CD4-positive, alpha-beta T cell treated with Interleukin-10 for 1 hour (primary cell): ENCODE measurements at places on chromosomes 16 and 17.

DNA sequence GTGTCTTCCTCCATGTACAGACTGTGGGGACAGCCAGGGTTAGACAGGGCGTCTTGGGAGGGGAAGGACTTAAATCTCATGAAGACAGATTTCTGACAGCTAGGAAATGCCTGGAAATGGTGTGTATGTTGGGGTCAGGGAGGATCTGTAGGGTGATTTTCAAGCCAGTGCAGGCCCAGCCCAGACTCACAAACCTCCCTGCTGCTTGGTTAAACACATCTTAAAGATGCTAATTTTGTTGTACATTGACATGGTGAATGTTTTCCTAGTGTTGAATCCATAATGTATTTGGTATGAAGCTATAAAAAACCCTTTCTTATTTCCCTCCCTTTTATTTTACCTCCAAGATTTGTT is 238.3 kb downstream of the CCDC182 start:
- DNase-seq = no peak

- DNase-seq = no peak
Measured at GRCh38 chr17:5362162-5362811, 57.2 kb downstream of the NUP88 start.

GRCh38 chr17:35895636-35896587 is 15.8 kb upstream of the CCL5 start:
- peak; percentile 61 for DNase-seq

GRCh38 chr17:74671031-74671771 is 41.5 kb downstream of the CD300LF start:
- peak; percentile 72 for DNase-seq

DNA sequence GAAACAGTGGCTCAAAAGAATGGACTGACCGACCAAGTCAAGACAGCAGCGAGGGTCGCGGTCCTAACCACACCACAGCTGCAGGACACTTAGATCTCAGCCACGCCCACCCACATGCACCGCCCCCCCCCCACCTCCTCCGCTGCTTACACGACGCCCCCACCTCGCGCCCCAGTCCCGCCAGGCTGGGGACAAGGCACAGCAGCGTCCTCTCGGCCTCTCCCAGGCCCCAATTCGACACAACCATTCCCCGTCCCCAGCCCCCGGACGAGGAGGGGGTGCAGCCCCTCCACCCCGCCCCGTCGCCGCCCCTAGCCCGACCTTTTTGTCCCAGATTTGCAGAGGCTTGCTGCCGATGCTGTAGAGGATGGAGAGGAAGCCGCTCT is 477 bp downstream of the CFAP20 start:
- no peak for DNase-seq

GRCh38 chr17:21287703-21288449 is 3.4 kb downstream of the MAP2K3 start:
- DNase-seq = peak; percentile 96

DNA sequence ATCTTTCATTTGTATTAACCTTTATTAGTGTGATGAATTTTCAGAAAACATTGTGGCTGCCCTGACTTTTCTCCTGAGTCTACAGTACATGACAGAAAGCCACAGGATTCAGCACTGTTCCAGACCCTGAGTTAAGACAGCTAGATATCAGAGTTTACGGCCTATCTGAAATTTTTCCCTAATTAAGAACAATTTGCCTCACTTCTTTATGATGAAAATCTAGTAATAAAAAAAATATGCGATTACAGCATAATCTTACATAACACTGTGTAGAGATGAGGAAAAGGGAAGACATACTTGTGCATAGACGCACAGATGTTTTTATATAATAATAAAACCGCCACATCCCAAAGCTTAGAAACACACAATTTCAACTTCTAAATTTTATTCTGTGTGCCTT is 7.3 kb downstream of the SPOP start:
- DNase-seq = no peak

- no peak for DNase-seq
Measured at GRCh38 chr16:4893103-4893862, 43.7 kb downstream of the PPL start.

DNA sequence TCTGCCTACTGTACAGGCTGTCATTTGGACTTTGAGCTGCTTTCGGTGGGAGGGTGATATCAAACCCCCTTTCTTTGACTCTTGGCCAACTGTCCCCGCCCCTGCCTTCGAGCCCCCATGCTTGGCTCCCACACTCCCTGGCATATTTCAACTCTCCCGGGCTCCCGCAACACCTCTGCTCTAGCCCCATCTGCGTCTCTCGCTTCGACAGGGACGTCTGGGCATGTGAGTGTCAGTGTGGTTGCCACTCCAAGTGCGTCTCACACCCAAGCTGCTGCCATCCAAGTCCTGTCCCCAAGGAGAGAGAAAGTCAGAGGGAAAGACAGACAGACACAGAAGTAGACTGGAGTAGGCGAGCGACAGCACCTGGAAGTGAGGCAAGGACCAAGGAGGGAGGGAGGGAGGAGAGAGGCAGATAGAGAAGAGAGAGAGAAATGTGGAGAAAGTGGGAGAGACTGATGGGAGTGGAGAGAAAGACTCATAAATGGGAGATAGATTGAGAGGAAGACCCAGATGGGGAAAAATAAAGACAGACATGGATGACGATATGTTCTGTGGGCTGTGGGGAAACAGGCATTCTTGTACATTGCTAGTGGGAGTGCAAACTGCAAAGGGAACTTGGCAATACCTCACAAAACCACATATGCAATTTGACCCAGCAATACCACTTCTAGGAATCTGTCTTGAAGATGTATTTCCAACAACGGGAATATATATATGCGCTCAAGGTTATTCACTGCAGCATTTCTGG is 11.8 kb downstream of the STARD3 start:
- no peak for DNase-seq

GRCh38 chr16:72991211-72991610 is 56.7 kb downstream of the ZFHX3 start:
- DNase-seq = no peak

DNA sequence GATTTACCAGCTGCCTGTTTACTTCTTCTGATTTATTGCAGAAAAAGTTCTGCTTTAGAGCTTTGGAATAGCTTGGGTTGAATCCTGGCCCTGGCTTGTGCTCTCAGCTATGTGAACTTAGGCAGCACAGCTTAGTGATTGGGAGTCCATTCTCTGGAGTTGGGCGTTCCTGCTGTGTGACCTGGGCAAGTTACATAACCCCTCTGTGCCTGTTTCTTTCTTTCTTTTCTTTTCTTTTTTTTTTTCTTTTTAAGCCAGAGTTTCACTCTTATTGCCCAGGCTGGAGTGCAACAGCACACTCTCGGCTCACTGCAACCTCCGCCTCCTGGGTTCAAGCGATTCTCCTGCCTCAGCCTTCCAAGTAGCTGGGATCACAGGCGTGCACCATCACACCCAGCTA is 51.5 kb upstream of the AQP8 start:
- DNase-seq = no peak

DNA sequence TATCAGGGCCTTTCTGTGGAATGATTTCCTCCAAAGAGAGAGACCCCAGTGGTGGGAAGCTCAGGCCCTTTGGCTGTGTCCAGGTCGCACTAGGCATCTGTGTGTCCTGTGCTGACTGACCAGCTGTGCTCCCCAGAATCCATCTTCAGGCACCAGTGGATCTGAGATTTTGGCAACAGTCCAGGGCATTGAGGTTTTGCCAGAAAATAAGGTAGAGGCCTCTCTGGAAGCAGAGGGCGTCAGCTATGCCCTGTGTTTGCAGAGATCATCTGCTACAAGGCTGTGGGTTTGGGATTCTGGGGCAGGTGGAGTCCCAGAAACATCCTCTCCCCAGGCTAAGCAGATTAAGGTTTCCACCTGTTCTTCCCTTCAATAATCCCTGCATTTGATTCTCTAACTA is 57.5 kb upstream of the TOB1 start:
- no peak for DNase-seq

- DNase-seq = no peak
Measured at GRCh38 chr17:31609331-31609730, 217.9 kb downstream of the RAB11FIP4 start.
